Stimulated activated CD4-positive, alpha-beta T cell treated with anti-CD3 and anti-CD28 coated beads, Interleukin-1b, Interleukin-23, amount 100 ng/mL, for 24 hours (primary cell): ENCODE measurements at places on chromosomes 2 and 18.

- DNase-seq: no peak
Measured at GRCh38 chr2:12803607-12804006, 86.9 kb downstream of the TRIB2 start.

- DNase-seq: no peak
Measured at GRCh38 chr2:121098556-121098955, 186.4 kb downstream of the TFCP2L1 start.

DNA sequence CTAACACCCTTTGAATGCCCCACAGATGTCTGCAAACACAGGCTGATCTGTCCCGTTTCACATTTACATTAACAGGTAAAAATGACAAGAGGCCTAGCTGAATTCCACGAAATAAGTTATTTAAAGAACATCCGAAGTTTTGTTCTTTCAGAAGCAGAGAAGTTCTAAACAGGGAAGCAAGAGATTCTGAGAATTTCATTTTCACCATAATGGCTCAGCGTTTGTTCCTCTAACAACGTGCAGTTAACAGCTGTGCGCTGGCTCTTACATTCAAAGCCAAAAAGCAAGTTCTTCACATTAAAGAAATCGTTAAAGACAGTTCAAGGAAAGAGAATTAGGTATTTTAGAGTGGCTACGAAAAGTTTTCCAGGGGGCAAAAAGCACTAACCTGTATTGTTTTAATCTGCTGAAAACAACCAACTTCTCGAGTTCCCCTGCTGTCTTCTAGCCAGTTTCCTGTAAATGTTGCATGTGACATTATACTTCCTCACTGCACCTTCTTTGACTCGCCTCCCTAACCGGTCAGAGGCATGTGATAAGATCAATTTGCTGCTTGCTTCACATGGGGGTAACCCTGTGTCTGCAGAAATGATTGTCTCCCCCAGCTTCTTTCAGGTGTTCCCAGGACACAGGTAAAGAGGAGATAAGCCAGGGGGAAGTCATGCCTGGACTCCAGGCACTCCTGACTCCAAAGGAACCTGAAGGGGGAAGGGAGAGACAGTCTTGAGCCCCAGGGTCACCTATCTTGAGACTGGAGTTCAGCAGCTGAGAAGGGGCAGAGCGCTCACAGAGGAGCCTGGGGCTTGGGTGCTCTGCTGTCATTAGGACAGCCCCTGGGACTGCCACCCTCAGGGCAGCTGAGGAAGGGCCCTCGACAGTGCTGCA is 36.8 kb upstream of the WIPF1 start:
- DNase-seq: peak; percentile 30

GRCh38 chr2:6454286-6454990 is 411.3 kb downstream of the CMPK2 start:
- no peak for DNase-seq

DNA sequence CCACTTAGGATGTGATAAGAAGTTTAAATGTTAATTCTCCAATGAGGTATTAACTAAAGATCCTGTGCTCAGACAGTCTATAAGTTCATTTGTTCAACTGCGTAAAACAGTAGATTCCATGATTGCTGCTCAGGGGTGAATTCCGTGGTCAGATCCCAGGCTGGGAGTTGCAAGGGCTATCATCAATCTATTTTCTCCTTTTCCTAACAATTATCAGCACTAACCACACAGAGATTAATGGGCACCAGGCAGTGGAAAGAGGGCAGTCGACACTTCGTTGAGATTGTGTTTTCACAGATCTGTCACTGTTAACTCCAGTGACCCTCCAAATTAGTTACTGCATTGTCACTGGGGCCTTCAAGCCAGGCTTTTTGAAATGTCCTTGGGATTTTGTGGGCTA is 154.1 kb upstream of the SPRED2 start:
- DNase-seq: no peak

DNA sequence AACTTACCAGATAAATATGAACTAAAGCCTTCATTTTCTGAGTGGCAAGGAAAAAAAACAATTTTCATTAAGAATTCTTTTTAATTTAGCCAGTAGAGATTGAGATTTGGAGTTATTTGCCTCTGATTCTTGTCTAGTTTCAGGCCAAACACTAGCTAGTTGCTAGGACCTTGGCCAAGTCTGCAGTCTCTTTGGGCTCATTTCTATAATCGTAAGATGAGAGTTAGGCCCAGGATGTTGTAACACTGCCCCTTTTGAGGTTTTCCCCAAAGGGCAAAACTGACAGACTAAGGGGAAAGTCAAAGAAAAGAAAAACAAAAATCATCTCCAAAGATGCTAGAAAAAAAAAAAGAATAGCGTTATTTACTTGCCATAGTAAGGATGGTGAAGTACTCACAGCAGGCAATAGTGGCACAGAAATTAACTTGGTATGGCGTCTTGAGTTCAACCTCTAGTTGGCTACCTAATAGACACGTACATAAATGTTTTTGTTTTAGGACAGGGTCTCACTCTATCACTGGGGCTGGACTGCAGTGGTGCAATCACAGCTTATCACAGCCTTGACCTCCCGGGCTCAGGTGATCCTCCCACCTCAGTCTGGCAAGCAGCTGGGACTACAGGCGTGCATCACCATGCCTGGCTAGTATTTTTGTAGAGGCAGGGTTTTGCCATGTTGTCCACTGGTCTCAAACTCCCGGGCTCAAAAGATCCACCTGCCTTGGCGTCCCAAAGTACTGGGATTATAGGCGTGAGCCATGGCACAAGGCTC is 23.0 kb upstream of the ADAM17 start:
- no peak for DNase-seq

GRCh38 chr2:237440819-237441281 is 26.9 kb upstream of the COL6A3 start:
- DNase-seq: peak; percentile 58

- DNase-seq: no peak
Measured at GRCh38 chr2:211270257-211270656, 713.9 kb downstream of the CPS1 start.

- no peak for DNase-seq
Measured at GRCh38 chr2:198945496-198945895, 512.2 kb downstream of the SATB2 start.

GRCh38 chr2:203787979-203788378 is 79.6 kb upstream of the CTLA4 start:
- DNase-seq: no peak

DNA sequence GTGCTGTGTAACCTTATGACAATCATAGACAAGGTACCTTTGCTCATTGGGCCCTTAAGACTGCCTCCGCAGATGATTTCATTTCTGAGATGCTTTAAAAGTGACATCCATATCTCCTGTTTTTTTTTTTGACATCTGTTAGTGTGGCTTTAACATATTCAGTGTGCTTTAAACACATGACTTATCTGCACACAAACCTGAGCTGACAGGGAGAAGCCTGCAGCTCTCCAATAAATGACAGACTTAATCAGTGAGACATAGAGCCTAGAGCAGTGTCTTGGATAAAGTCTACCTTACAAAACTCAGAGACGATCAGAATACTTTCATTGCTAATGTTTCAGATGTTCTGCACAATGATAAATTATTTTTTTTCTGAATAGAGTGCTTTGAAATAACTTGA is 130.7 kb downstream of the UBE2E3 start:
- DNase-seq: no peak

DNA sequence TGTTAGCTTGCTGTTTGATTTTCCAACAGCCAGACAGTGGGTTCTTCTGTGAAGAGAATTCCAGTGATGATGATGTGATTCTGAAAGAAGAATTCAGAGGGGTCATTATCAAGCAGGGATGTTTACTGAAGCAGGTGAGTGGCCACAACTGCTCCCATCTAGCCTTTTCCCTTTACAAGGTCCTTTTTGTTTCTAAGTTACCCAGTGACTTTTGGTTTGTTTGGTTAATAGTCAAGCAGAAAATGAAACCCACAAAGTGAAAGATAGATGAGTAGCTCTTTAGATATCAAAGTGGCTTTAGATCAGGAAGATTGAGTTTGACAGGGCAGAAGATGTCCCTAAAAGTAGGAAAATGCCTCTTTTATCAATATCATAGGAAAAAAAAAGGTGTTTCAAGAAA is 23.3 kb downstream of the PLEK start:
- DNase-seq: no peak

DNA sequence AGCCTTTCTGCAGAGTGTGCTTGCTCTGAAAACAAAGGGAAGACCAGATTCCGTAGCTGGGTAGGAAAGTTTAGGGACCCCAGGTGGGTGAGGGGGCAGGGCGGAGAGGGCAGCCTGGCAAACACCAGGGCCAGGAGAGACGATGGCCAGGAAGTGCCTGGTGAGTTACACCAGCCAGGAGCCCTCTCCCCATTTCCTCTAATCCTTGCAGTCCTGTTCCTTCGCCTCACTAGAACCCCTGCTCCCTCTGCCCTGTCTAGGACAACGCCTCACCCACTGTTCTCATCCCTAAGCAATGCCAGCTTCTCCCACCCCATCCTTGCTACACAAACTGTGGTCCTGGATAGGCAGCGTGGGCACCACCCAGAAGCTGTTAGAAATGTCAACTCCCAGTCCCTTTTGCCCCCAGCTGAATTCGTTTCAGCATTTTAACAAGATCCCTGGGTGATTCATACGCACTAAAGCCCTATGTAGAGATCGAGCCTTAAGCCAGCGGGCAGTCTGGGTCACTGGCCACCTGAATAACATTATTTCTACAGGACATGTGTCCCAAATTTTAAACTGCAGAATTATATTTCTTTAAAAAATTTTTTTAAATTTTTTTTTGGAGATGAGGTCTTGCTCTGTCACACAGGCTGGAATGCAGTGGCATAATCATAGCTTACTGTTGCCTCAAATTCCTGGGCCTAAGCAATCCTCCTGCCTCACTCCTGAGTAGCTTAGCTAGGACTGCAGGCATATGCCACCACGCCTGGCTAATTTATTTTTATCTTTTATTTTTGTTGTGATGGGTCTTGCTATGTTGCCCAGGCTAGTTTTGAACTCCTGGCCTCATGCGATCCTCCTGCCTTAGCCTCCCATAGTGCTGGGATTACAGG is 10.9 kb downstream of the WIPF1 start:
- DNase-seq: no peak

GRCh38 chr2:169977530-169977929 is 150.3 kb downstream of the UBR3 start:
- DNase-seq: no peak

DNA sequence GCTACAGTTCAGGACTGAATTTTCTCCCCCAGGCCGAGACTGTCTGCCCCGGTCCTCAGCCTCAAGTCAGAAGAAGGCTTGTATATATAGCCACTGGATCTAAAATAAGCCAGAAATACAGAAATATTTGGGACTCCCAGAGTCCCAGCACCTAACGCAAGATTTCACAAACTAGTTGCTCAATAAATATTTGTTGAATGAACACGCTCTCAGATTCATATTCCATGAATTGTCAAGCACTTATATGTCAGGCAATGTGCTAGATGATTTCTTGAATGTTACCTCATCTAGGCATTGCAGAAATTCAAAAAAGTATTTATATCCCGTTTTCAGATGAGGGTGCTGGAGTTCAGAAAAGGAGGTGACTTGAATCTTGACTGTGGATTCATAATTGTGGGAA is 163.7 kb upstream of the KLHL29 start:
- DNase-seq: no peak

DNA sequence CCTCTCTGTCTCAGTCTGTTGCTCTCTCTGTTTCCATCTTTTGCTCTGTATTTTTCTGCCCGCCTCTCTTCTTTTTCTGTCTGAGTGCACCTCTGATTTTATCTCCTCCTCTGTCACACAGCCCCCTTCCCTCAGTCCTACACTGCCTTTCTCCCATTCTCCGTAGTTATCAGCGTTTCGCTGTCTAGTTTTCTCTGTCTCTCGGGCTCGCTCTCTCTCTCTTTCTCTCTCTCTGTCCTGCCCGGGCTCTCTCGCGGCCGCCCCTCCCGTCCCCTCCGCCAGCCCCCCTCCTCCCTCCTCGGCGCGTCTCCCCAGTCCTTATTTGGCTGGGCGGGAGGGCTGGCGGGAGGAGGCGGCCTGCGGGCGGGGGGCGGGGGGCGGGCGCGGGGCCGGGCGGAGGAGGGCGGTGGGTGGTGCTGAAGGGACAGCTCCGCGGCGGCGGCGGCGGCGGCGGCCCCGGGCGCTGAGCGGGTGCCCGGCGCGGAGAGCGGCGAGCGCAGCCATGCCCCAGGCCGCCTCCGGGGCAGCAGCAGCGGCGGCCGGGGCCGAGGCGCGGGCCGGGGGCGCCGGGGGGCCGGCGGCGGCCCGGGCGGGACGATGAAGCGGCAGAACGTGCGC is at the start of gene KCNK3:
Gene KCNK3, plus strand, starts transcription at position 444 of the 618 bp plus-strand sequence. Its CDS starts 154 bp downstream, at position 598.
- peak; percentile 14 for DNase-seq

GRCh38 chr2:127910415-127910814 is 24.7 kb upstream of the AMMECR1L start:
- no peak for DNase-seq

DNA sequence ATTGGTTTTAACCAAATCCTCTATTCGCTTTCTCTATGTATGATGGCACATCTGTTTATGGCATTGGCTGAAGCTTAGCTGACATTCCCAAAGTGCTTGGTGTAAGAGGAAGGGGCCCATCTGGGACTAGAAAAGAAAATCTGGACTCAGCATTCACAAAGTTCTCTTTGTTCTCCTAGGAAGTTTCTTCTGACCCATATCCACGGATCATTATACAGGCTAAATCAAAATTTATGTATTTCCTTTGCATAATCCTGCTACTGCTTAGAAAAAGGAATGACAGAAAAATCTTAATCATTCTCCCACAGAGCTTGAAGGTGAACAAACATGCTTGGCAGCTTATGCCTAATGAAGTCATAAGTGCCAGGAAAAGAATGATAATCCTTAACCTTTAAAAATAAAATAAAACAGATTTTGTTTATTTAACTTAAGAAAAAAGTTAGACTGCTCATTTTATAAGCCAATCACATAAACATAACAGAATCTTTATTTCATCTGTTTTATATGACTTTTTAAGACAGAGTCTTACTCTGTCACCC is 88.4 kb downstream of the NYAP2 start:
- no peak for DNase-seq

GRCh38 chr2:128320906-128321771 is 2.5 kb upstream of the HS6ST1 start:
- no peak for DNase-seq

DNA sequence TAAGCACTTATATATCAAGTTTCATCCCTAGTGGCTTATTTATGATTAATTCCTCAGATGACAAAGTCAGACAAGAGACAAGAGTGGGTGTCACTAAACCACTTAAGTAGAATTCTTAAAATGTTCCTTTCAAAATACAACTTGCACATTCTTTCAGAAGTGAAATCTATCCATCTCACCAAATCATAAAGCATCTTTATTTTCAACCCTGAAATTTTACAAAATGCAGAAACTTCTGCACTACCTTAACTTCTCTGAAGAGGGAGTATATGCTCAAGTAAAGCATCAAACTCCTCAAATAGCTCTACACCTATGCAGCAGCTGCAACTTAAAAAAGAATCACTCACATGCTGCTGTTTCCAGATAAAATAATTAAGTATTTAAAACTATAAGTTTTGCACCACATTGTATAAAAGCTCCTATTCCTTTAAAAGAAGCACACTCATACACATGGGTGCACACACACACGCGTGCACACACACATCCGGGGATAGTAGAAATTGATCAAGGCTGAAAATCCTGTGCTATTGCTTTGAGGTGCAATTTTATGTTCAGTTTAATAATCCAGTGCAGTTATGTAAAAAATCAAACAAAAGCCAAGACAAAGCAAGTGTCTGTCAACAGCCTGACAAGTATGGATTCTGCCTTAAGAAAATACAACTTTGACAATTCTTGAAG is 244.5 kb downstream of the TCF4 start:
- no peak for DNase-seq
